ENCODE measurements at places on chromosomes 5 and 9. TPM values are rescaled to one million over a fixed set of nuclear protein-coding genes. Genes with fewer than 3 reads are reported as not detected.

The ZCCHC9 gene
- 20.1 TPM for total RNA-seq

The PCDHB9 gene
- total RNA-seq = 2.4 TPM

The LCP2 gene
- 48.8 TPM for total RNA-seq

The CCDC171 gene
- total RNA-seq = 5.1 TPM

The SH3TC2 gene
- 1.3 TPM for total RNA-seq

The TMEM215 gene
- not detected for total RNA-seq

The PLEKHG4B gene
- total RNA-seq = 0.13 TPM

DNA sequence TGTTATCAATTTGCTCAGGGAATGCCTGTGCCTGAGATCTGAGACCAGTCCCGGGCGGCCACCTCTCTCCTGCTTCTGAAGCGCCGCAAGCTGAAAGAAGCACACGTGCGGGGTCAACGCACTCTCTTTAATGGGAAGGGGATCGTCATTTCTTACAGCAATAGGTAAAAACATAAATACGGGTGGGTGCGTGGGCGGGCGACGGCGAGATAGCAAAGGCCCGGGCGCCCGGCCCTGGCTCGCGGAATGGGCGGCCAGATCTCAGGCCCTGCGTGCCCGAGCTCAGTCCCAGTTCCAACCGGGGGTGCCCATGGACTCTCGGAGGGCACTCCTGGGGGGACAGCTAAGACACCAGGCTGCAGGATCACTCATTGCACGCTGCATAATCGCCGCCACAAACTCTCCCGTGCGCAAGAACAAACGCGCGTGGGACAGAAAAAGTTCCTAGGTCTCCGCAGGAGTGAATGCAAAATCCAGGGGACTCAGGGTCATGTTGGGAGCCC lies 3.0 kb downstream of the NKX2-5 start:
- DNase-seq = no peak
- no peaks in the 10 kb centered on the region for H3K36me3 ChIP-seq
- H3K27ac ChIP-seq = no peak overlapping the region
- peaks cover 68% of the 10 kb centered on the region for H3K27me3 ChIP-seq
- peaks cover 10% of the 10 kb centered on the region for H3K4me1 ChIP-seq

GRCh38 chr5:34806532-34806931 lies 32.4 kb upstream of the TTC23L start:
- H3K36me3 ChIP-seq = peaks cover 29% of the 10 kb centered on the region
- no peak overlapping the region for H3K4me3 ChIP-seq
- DNase-seq = no peak
- no peaks in the 10 kb centered on the region for H3K4me1 ChIP-seq
- no peaks in the 10 kb centered on the region for H3K27me3 ChIP-seq

DNA sequence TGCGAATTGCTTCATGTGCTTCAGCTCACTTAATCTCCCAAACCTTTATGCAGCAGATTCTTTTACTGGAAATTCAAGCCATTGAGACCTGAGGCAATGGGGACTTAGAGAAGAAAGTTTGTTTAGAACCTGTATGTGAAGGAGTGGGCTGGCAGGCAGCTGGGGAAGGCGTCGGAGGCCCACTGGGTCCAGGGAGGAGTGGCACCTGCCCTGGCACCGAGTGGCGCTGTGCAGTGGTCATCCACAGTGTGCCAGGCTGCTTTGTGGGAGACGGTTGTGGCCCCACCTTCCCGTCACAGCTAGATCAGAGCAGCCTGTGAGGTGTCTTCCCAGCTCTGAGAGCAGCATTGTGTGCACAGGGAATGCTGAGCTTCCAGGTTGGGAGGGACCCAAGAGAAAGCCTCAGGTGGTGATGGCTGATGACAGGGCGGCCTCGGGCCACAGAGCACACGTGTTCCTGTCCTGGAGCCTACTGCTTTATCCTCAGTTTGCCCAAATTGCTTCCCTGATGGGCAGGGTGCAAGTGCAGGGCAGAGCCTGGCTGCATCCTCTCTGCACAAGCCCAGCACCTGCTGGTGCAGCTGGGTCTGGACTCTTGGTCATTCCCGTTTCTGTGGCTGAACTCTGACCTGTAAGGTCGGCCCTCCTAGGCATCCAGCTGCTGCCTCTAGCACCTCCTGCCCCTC lies 175.2 kb downstream of the CACNA1B start:
- no peaks in the 10 kb centered on the region for H3K27me3 ChIP-seq
- no peaks in the 10 kb centered on the region for H3K36me3 ChIP-seq
- no peak overlapping the region for H3K27ac ChIP-seq
- DNase-seq = peak; percentile 53
- no peak overlapping the region for H3K4me3 ChIP-seq
- H3K4me1 ChIP-seq = no peaks in the 10 kb centered on the region

- no peak overlapping the region for H3K4me3 ChIP-seq
- no peaks in the 10 kb centered on the region for H3K36me3 ChIP-seq
Measured at GRCh38 chr9:83472221-83472665, 66.0 kb downstream of the FRMD3 start.

GRCh38 chr9:96344458-96345180 lies 38.9 kb downstream of the SLC35D2 start:
- no peak overlapping the region for H3K27ac ChIP-seq
- no peaks in the 10 kb centered on the region for H3K4me1 ChIP-seq
- H3K27me3 ChIP-seq = no peaks in the 10 kb centered on the region
- H3K36me3 ChIP-seq = peaks cover 3% of the 10 kb centered on the region
- H3K4me3 ChIP-seq = no peak overlapping the region

DNA sequence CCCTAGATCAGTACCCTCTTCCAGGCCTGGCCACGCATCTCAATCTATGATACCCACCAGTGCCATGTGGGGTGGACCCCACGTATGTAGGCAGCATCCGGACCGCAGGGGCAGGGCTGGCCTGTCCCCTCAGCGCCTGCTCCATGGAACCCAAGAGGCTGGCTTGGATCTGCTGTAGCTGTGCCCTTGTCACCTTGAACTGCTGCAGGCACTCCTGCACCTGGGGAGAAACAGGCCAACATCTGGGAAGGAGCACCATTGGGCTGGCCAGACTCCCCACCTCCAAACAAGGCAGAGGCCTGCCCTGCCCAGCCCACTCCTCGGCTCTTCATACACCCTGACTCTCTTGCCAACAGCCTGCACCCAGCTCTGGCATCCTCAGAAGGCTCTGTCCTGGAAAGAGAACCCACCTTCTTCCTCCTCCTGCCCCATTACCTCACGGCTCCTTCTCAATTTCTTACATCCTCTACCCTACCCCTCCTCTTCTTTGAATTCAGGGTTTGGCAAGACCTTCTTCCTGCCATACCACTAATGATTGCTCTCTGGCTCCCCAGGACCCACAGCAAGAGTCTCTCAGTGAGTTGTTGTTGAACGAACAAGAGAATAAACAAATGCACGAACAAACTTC lies 7.7 kb downstream of the HK3 start:
- no peaks in the 10 kb centered on the region for H3K36me3 ChIP-seq
- no peak for DNase-seq
- H3K27ac ChIP-seq = no peak overlapping the region

DNA sequence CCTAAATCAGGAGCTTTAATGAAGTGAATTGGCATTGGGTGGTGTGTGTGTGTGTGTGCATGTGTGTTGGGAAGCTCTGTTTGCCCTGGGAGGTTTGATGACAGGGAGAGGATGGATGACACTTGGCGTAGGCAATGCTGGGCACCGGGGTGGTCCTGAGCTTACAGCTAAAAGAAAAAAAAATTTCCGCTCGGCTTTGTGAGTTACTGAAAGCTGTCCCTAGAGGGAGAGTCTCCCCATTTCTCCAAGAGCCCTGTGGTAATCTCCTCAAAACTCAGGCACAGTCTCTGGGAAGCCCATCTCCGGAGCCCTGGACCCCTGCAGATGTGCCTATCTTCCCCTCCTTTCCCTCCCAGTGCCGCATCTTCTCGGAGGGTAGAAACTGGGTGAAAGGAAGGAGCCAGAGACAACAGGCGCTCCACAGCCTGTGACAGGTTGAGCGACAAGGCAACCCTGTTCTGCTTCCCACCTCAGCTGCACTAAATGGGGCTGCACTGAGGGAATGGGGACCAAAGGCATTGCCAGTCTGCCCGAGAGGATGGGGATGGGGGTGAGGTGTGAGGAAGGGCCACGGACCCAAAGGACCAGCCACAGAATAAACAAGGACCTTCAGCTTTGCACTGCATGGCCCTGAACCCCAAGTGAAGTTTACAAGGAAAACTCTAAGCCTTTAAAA lies 35.8 kb upstream of the TIFAB start:
- no peaks in the 10 kb centered on the region for H3K4me1 ChIP-seq
- H3K36me3 ChIP-seq = no peaks in the 10 kb centered on the region
- peaks cover 36% of the 10 kb centered on the region for H3K27me3 ChIP-seq
- H3K4me3 ChIP-seq = no peak overlapping the region

- no peak for DNase-seq
- H3K27ac ChIP-seq = no peak overlapping the region
- no peak overlapping the region for H3K4me3 ChIP-seq
Measured at GRCh38 chr5:8581047-8581446, 712.1 kb downstream of the MTRR start.

DNA sequence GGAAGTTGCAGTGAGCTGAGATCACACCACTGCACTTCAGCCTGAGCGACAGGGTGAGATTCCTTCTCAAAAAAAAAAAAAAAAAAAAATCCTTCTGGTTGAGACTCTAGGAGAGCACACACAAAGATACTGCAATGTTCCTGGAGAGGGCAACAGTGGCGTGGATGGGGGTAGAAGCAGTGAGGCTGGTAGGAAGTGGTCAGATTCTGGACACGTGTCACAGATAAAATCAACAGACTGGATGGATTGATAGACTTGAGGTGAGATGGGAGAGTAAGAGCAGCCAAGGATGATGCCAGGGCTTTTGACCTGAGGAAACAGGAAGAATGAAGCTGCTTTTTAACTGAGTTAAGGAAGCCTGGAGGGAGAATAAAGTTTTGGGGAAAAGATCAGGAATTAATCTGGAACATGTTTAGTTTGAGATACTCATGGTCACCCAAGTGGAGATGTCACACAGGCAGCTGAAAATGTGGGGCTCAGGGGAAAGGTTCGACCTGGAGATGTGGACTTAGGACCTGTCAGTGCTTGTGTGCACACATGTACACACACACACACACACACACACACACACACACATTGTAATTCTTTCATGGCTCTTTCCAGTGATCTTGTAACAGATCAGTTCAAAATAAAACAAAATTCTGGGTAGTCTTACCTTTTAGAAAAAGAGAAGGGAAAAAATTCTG lies 88.1 kb downstream of the FANCC start:
- H3K27me3 ChIP-seq = no peaks in the 10 kb centered on the region
- no peaks in the 10 kb centered on the region for H3K36me3 ChIP-seq
- no peak overlapping the region for H3K4me3 ChIP-seq
- H3K27ac ChIP-seq = no peak overlapping the region
- H3K4me1 ChIP-seq = peaks cover 6% of the 10 kb centered on the region
- no peak for DNase-seq

GRCh38 chr5:90461288-90461687 lies 13.3 kb downstream of the MBLAC2 start:
- H3K36me3 ChIP-seq = no peaks in the 10 kb centered on the region
- no peak overlapping the region for H3K4me3 ChIP-seq
- H3K27me3 ChIP-seq = no peaks in the 10 kb centered on the region
- H3K27ac ChIP-seq = no peak overlapping the region
- DNase-seq = no peak

GRCh38 chr9:98254228-98255060 lies 1.0 kb downstream of the TBC1D2 start:
- no peaks in the 10 kb centered on the region for H3K36me3 ChIP-seq
- H3K27ac ChIP-seq = peak overlapping the region; percentile 74
- peak overlapping the region; percentile 95 for H3K4me3 ChIP-seq
- no peaks in the 10 kb centered on the region for H3K4me1 ChIP-seq
- no peaks in the 10 kb centered on the region for H3K27me3 ChIP-seq

DNA sequence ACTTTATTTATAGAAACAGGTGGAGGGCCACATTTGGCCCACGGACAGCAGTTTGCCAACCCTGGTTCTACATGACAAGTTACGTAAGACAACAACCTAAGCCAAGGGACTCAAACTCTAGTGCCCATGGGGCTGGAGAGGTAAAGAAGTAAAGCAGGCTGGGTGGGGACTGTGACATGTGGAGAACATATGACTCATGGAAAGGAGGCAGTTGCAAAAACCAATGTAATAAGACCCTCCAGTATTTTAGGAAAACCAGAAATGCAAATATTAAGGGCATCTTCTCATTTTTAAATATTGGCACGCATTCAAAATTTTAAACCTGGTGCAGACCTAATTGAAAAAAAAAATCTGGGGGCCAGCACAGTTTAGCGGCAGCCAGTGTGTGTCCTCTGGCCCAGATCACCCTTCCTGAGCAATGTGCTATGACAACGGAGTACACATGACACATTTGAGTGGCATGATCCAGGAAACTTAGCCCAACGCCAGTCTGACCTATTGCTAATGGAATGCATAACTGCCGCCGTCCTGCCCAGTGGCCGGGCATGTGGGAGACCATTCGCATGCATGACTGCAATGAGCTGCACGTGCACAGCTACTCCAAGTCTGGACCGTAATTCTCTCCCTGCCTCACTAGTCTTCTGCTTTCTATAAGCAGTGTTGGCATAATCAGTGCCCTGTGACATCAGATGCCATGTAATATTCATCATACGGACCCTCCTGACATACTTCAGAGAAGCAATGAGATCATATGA lies 97.2 kb downstream of the SH3TC2 start:
- peaks cover 5% of the 10 kb centered on the region for H3K4me1 ChIP-seq
- no peaks in the 10 kb centered on the region for H3K27me3 ChIP-seq
- no peak overlapping the region for H3K4me3 ChIP-seq
- peak overlapping the region; percentile 9 for H3K27ac ChIP-seq
- peak; percentile 92 for DNase-seq
- H3K36me3 ChIP-seq = no peaks in the 10 kb centered on the region

DNA sequence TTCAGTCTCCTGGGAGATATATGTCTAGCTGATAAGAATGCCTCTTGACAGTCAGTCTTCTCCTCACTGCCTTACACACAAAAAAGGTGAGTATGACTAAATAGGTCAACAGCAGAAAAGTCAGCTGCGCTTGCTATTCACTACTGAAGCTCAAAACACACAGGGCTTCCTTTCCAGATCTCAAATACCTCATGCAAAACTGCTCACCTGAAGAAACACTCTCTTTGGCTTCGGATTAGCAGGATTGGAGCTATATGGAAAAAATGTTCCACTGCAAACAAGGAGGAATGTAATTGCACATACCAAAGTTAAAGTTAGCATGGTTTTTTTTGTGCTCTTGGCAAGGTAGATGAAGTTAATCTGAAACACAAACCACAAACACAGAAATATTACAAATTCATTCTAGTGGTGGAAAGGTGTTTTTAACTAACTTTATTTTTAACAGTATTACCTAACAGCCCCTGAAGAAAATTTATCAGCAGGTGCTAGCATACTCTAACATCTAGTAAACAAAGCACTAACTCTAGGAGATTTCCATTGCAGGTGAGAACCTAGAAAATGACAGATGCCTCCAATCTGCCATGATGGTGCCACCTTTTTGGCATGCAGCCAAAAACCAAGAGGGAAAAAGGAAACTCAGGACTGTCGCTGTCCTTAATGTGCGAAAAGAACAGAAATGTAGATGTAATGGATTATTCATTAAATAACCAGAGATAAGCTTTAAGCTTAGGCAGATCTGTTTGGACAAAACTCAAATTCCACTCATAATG lies 31.8 kb downstream of the ERMP1 start:
- peak overlapping the region; percentile 63 for H3K27ac ChIP-seq
- H3K4me3 ChIP-seq = peak overlapping the region; percentile 25
- DNase-seq = no peak
- no peaks in the 10 kb centered on the region for H3K27me3 ChIP-seq
- H3K4me1 ChIP-seq = peaks cover 9% of the 10 kb centered on the region

GRCh38 chr5:9182899-9183695 lies 362.8 kb downstream of the SEMA5A start:
- no peaks in the 10 kb centered on the region for H3K27me3 ChIP-seq
- H3K27ac ChIP-seq = no peak overlapping the region
- H3K4me1 ChIP-seq = no peaks in the 10 kb centered on the region
- H3K36me3 ChIP-seq = no peaks in the 10 kb centered on the region

GRCh38 chr5:94841598-94842322 lies 223.3 kb downstream of the SLF1 start:
- H3K4me3 ChIP-seq = no peak overlapping the region
- H3K4me1 ChIP-seq = no peaks in the 10 kb centered on the region

Data from kidney (tissue), 22 donors.